PC-9 (cell line): ENCODE measurements at places on chromosomes 1 and 21.

- peak; percentile 56 for DNase-seq
Observed at GRCh38 chr1:30977105-30977504, 68.5 kb upstream of the SDC3 start.

- DNase-seq, result no peak
Observed at GRCh38 chr1:116506132-116507004, 64.5 kb downstream of the CD58 start.

GRCh38 chr1:58594546-58594945, 17.5 kb upstream of the TACSTD2 start:
- DNase-seq, result no peak

DNA sequence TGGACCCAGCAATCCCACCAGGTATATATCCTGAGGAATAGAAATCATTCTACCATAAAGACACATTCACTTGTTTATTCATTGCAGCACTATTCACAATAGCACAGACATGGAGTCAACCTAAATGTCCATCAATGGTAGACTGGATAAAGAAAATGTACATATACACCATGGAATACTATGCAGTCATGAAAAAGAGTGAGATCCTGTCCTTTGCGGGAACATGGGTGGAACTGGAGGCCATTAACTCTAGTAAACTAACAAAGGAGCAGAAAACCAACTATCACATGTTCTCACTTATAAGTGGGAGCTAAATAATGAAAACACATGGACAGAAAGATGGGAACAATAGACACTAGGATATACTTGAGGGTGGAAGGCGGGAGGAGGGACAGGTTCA, 36.1 kb upstream of the PRKACB start:
- no peak for DNase-seq

GRCh38 chr1:68188644-68189340, 43.5 kb downstream of the WLS start:
- DNase-seq, result no peak

GRCh38 chr1:150995460-150995859, 11.2 kb downstream of the MINDY1 start:
- DNase-seq, result no peak

- no peak for DNase-seq
Observed at GRCh38 chr1:10696977-10697376, 99.5 kb downstream of the CASZ1 start.

GRCh38 chr21:29817450-29817849, 122.3 kb downstream of the GRIK1 start:
- DNase-seq, result no peak

- no peak for DNase-seq
Observed at GRCh38 chr1:204255225-204255624, 41.4 kb upstream of the GOLT1A start.

DNA sequence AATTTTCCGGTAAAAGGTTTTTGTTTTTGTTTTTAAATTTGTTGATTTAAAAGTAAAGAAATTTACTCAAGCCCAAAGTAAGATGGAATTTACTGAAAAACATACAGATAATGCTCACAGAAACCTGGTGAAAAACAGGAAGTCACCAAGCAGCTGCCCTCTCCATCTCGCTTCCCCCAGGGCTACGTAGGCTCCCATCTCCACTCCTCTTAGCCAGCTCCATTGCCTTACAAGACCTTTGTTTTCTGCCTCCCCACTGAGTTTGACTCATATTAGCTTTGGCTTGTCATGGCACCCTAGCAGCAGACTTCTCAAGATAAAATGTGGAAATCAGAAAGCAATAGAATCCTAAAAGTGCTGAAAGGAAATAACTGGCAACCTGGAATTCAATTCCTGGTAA, 57.9 kb downstream of the PHTF1 start:
- DNase-seq, result no peak

DNA sequence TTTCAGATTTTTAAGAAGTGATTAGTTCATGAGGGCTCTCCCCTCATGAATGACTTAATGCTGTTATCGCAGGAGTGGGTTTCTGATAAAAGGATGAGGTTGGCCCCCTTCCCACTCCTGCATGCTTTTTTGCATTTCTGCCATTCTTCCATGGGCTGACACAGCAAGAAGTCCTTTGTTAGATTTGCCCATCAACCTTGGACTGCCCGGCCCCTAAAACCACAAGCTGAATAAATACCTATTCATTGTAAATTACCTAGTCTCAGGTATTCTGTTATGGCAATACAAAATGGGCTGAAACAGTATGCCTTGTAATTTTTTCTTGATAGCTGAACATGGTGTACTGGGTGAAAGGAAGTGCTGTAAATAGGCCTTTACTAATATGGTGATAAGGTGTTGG, 72.7 kb upstream of the DPH5 start:
- no peak for DNase-seq

DNA sequence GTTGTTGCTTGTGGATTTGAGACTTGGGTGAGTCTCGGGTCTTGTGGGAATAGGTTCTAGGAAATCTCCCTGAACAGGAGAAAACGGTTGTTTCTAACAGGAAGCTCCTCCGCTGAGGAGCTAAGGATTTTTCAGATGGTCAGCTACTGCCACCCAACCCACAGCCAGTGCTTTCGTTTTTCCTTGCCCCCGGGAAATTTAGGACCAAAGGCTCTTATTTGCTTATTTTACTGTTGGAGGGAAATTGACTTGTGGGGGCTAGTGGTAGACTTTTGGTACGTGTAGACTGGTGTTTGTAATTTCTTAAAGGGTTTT, 792 bp downstream of the SNX7 start:
- no peak for DNase-seq

- DNase-seq, result no peak
Observed at GRCh38 chr1:7393136-7393535, 378.0 kb upstream of the VAMP3 start.

DNA sequence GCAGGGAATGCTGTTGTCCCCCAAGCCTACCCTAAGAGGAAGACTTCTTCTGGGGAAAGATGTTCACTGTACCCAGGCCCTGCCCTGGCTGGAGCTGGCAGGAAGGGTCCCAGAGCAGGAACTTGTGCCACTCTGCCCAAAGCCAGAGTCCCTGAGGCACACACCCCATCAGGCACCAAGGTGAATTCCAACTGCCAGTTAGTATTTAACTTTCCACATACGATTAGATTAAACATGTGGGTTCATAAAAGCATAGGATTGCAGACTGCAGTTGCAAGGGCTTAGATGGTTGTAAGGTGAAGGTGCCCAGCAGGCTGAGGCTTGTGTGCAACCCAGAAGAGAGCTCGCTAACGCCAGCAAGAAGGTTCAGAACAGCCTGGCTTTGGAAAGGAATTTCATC, at the start of gene KCNE2:
Gene KCNE2, plus strand, starts transcription at position 274 of the 400 bp plus-strand sequence. CDS start 6,473 bp downstream, outside the sequence.
- no peak for DNase-seq

DNA sequence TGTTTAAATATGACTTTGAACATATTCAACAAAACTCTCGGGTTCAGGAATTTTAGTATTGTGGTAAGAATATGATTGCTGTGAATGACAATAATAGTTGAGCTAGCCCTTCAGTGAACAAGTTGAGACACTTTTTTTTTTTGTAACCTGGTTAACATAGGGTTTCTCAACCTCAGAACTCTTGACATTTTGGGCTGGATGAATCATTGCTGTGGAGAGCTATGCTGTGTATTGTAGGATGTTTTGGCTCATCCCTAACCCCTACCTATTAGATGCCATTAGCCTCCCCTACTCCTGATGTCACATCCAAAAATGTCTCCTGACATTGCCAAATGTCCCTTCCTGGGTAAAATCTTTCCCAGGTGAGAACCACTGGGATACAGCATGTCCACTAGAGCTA, 113.7 kb downstream of the RUNX1 start:
- no peak for DNase-seq
